ELF-1 (cell line): ENCODE measurements at places on chromosomes 11 and 22.

GRCh38 chr11:76327756-76328388 is 53.1 kb downstream of the THAP12 start:
- DNase-seq: no peak

- no peak for DNase-seq
Observed at GRCh38 chr22:20292108-20292507, 24.0 kb upstream of the RTN4R start.

- DNase-seq: peak; percentile 92
Observed at GRCh38 chr11:131688048-131688693, 317.8 kb downstream of the NTM start.

DNA sequence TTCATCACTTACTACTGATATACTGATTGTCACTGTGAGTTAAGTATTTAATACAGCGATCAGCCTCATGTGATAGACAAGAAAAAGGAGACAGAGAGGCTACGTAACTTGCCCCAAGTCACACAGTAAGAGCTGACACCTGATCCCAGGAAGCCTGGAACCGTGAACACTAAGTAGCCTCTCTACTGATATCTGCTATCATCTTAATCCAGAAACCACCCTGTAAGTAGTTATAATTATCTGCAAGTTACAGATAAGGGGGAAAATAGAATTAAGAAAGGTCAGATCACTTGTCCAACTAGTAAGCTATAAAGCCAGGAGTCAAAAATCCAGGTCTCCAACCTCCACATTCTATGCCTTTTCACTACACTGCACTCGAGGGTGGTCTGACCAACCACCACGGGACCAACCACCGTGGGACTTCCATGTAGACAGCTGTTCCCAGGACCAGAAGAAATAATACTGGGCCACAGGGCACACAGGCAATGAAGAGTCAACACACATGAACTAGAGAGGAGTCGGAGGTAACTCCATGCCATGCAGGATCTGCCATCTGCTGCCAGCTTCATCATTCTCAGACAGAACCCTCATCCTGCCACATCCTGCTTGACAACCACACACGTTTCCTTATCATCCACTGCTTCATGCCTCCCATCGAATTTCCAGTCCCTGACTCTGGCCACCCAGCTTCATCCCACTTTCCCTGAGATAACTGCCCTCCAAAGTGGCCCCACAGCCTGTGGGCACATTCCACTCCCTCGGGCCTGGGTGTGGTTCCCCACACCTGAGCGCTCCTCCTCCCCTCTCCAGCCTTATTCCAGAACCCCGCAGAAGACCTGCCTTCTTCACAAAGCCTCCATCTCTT is 58.6 kb downstream of the MICAL3 start:
- no peak for DNase-seq

GRCh38 chr22:22936915-22937656 is 49.5 kb downstream of the IGLL5 start:
- DNase-seq: no peak

DNA sequence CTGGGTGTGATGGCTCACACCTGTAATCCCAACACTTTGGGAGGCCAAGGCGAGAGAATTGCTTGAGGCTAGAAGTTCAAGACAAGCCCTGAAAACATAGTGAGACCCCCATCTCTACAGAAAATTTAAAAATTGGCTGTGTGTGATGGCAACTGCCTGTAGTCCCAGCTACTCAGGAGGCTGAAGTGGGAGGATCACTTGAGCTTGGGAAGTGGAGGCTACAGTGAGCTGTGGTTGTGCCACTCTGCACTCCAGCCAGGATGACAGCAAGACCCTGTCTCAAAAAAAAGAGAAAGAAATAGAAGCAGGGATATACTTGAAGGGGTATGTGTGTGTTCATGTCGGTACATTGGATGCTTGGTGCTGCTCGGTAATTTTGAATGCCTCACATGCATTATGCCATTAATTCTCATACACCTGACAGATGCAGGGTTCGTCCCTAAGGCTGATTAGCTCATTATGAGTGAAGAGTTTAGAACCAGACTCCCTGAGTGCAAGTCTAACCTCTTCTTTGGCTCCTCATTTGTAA is 14.0 kb downstream of the CRKL start:
- no peak for DNase-seq

- DNase-seq: no peak
Observed at GRCh38 chr11:6745465-6746015, 26.2 kb downstream of the OR2AG2 start.

DNA sequence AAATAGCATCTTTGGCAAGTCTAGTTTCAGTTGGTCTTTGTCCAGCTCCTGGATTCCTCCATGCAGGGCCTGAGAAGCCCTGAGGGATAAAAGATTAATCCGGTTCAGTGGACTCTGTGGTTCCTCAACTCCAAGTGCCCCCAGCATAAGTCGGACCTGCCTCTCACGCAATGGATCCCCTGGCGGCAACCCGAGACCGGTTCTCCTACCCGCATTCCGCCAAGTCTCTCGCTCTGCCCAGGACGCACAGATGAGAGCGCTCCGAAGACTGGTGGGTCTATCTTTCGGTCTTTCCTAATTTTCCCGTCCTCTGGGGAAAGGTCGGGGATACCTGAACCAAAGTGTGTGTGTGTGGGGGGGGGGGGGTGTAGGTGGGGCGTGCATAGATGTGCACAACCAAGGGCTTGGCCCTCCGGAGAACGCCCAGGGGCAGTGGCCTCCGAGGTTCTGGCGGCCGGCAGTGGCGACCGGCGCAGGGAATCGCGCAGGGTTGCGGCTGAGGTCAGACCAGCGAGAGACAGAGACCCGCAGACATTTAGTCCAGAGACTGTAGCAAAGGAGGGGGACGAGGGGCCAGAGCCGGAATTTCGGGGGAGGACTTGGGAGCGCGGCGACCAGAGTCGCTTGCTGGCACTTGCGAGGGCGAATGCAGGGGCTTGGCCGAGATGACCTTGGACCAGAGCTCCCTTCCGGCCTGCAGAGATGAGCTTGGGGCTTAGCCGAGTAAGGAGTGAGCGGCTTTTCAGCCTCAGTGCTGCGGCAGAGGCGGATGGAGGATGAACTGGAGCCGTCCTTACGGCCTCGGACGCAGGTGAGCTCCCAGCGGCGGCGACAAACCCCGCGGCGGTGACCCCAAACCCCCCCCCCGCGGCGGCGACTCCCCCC is 712 bp upstream of the SLC2A11 start:
- DNase-seq: peak; percentile 81

DNA sequence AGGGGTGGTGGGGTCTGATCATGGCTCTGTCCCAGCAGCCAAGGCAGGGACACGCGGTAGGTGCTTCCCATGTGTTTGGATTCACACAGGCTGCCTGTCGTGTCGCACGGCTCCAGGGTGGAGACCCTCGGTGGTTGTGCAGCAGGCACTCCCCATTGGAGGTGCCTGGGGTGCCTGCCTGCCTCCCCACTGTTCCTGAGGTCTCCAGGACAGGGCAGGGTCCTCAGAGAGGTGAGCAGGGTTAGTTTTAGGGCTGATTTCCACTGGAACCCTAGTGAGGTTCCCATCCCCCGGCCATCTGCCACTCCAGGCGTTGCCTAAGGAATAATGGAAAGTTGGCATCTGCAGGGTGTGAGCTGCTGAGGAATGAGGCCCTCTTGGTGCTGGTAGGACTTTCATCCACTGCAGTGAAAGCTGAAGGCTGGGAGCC is 32.3 kb downstream of the OSBPL5 start:
- DNase-seq: no peak

GRCh38 chr11:111531687-111532364 is 8.7 kb upstream of the LAYN start:
- peak; percentile 15 for DNase-seq

GRCh38 chr11:74932797-74933196 is 16.1 kb downstream of the XRRA1 start:
- DNase-seq: no peak
